ENCODE measurements at places on chromosomes 3 and 15.
A peak's percentile ranks its signal among the peaks of the same experiment; 100 is the strongest.

DNA sequence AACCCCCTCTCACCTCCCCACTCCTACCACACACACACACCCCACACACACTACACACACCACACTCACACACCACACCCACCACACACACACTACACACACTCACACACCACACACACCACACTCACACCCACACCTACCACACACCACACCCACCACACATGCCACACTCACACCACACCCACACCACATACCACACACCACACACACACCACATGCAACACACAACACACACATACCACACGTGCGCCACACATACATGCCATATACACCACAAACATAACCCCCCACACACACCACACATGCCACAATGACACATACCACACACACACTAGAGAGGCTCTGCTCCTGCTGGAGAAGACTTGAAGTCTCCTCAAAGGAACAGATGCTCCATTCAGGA is 5.9 kb upstream of the ITPKA start:
- no peak for DNase-seq
- H3K4me3 ChIP-seq: no peak overlapping the region
- no peaks in the 10 kb centered on the region for H3K27me3 ChIP-seq
- H3K36me3 ChIP-seq: no peaks in the 10 kb centered on the region
- H3K27ac ChIP-seq: no peak overlapping the region

DNA sequence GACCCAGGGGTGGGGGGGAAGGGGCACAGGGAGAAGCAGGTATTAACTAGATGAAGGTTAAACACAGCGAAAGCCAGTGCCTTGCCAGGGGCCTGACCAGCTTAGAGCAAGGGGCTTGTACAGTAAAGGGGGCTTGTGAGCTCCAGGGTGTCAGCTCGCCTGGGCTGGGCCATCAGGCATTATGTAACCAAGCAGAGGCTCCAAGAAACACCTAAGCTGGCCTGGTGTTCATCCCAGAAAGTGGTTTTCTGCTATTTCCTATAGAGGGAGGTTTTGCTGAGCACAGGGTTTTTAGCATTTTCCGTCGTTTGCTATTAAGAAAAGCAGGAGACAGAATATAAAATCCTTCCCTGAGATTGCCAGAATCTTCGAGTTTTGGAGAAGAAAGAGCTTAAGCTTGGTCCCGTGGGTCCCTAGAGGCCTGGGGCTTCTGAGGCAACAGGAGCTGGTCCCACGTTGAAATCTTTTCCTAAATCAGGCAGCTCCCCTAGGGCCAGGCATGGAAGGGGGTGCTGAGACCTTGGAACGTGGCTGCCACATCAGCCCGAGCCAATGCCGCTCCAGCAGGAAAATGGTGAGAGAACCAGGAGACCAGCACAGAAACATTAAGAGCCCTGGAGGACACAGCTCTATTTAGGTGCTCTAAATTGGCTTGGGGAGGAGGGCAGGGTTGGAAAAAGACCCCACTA is 71.4 kb downstream of the ISG20 start:
- no peak overlapping the region for H3K4me3 ChIP-seq
- H3K36me3 ChIP-seq: no peaks in the 10 kb centered on the region
- no peaks in the 10 kb centered on the region for H3K27me3 ChIP-seq
- no peaks in the 10 kb centered on the region for H3K4me1 ChIP-seq

- H3K36me3 ChIP-seq: no peaks in the 10 kb centered on the region
- H3K27me3 ChIP-seq: no peaks in the 10 kb centered on the region
Observed at GRCh38 chr3:13715167-13715954, 164.5 kb downstream of the WNT7A start.

GRCh38 chr3:105807146-105807545 is 61.7 kb downstream of the CBLB start:
- peaks cover 2% of the 10 kb centered on the region for H3K36me3 ChIP-seq
- no peak overlapping the region for H3K4me3 ChIP-seq
- H3K4me1 ChIP-seq: peaks cover 15% of the 10 kb centered on the region
- no peak overlapping the region for H3K27ac ChIP-seq

DNA sequence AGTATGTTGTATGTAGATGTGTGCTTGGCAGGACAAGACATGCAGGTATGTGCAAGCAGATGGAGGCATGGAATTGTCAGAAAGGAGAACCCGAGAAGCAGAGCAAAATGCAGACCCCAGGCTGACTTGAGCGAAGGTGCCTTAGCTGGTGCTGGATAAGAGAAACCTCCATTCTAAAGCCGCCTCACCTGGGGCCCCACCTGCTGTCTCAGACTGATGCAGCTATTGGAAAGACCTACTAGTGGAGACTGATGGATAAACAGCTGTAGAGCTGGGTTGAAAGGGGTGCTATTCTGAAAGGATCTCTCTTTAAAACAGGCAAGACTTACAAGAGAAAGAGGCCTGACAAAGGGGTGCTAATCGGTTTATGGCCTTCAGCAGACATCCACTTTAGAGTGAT is 86.2 kb downstream of the EPHB1 start:
- DNase-seq: no peak
- no peaks in the 10 kb centered on the region for H3K4me1 ChIP-seq
- no peaks in the 10 kb centered on the region for H3K36me3 ChIP-seq
- H3K27me3 ChIP-seq: no peaks in the 10 kb centered on the region

GRCh38 chr15:69820819-69821218 is 276.9 kb downstream of the TLE3 start:
- H3K4me1 ChIP-seq: no peaks in the 10 kb centered on the region
- H3K27ac ChIP-seq: no peak overlapping the region
- no peaks in the 10 kb centered on the region for H3K27me3 ChIP-seq
- peak; percentile 53 for DNase-seq
- no peaks in the 10 kb centered on the region for H3K36me3 ChIP-seq
- no peak overlapping the region for H3K4me3 ChIP-seq

GRCh38 chr3:50478051-50478450 is 25.4 kb downstream of the CACNA2D2 start:
- no peaks in the 10 kb centered on the region for H3K4me1 ChIP-seq
- no peak overlapping the region for H3K27ac ChIP-seq
- H3K36me3 ChIP-seq: no peaks in the 10 kb centered on the region
- H3K27me3 ChIP-seq: no peaks in the 10 kb centered on the region

- H3K36me3 ChIP-seq: no peaks in the 10 kb centered on the region
- DNase-seq: peak; percentile 47
- peaks cover 23% of the 10 kb centered on the region for H3K27me3 ChIP-seq
- H3K4me1 ChIP-seq: peaks cover 3% of the 10 kb centered on the region
- H3K4me3 ChIP-seq: no peak overlapping the region
- no peak overlapping the region for H3K27ac ChIP-seq
Observed at GRCh38 chr3:16177962-16178627, 3.6 kb downstream of the GALNT15 start.

DNA sequence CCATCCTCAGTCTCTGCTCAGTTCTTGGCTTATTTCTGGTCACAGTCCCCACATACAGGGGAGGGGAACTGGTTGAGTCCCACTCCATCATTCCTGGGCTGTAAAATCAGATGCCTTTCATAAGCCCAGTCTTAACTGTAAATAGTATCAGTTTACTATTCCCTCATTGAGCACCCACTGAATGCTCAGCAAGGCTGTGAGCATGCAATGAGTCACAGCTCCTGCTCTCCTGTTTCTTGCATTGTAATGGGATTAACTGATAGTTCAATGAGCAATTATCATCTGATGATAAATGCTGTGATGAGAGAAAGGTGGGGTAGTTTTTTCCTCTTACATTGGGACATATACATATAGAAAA is 113.6 kb upstream of the TPM1 start:
- H3K27ac ChIP-seq: no peak overlapping the region
- H3K27me3 ChIP-seq: no peaks in the 10 kb centered on the region
- DNase-seq: no peak
- no peaks in the 10 kb centered on the region for H3K4me1 ChIP-seq

DNA sequence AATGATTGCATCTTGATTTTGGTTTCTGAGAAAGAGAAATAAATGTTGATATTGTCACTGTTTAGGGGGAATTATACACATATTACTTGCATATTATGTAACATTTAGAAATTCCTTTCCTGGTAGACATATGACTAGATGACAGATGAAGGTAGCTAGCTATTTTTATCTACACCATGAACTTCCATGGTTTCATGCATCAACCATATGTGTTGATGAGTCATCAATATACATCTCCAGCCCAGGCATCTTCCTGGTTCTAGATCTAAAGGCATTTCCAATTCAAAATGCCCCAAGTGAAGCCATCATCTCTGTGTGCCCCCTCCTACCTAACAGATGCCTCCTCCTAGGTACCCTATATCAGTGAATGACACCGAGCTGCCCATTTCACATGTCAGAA is 9.5 kb upstream of the ADAMTSL3 start:
- no peaks in the 10 kb centered on the region for H3K27me3 ChIP-seq
- H3K27ac ChIP-seq: no peak overlapping the region
- no peak overlapping the region for H3K4me3 ChIP-seq
- no peaks in the 10 kb centered on the region for H3K36me3 ChIP-seq
- DNase-seq: no peak

- H3K27ac ChIP-seq: no peak overlapping the region
- no peaks in the 10 kb centered on the region for H3K27me3 ChIP-seq
- no peaks in the 10 kb centered on the region for H3K4me1 ChIP-seq
- peaks cover 27% of the 10 kb centered on the region for H3K36me3 ChIP-seq
- peak; percentile 55 for DNase-seq
Observed at GRCh38 chr15:73265536-73266153, 103.1 kb downstream of the HCN4 start.

- no peak overlapping the region for H3K4me3 ChIP-seq
- no peak overlapping the region for H3K27ac ChIP-seq
- peak; percentile 49 for DNase-seq
- peaks cover 55% of the 10 kb centered on the region for H3K27me3 ChIP-seq
- no peaks in the 10 kb centered on the region for H3K36me3 ChIP-seq
- peaks cover 6% of the 10 kb centered on the region for H3K4me1 ChIP-seq
Observed at GRCh38 chr3:14814411-14814871, 4.3 kb upstream of the FGD5 start.

DNA sequence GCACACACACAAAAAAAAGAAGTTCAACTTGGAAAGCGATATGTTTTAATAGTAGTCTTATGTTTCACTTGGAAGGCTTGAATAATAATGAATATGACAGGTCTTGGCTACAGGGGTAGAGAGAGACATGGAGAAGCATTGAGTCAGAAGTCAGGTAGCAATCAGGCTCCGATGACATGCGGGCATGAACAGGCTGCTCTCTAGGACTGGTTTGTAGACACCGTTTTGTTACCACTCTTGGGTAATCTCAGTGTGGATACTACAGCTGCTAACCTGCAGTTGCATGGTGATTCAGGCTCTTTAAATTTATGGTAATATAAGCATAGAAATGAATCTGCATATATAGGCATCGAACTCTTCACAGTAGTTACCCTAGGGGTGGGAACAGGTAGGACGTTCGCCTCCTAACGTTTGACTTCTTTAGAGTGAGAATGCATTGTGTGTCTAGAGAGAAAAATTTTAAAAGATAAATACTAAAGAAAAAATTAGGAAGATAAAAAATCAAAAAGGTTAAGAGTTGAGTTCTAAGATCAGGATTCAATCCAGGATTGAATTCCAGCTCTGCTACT is 241.6 kb upstream of the KBTBD8 start:
- no peaks in the 10 kb centered on the region for H3K36me3 ChIP-seq
- no peaks in the 10 kb centered on the region for H3K27me3 ChIP-seq
- no peak overlapping the region for H3K27ac ChIP-seq
- H3K4me3 ChIP-seq: no peak overlapping the region

DNA sequence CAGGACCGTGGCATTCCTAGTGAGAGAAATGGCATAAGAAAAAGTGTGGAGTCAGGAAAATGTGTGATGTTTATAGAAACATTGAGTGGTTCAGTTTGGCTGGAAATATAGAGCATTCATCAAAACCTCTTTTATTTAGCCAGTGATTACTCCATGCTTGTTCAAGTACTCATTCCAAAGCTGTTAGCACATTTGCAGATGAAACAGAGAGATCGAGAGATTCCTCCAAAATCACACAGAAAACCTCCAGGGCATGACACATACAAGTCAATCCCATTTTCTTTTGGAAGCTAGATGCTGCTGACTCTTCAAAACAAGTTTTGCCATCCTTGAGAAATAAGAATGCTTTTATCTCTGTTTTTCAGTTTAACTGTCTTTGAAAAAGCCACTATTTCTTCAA is 11.5 kb upstream of the MB21D2 start:
- H3K27me3 ChIP-seq: no peaks in the 10 kb centered on the region
- H3K4me1 ChIP-seq: no peaks in the 10 kb centered on the region
- H3K27ac ChIP-seq: no peak overlapping the region
- no peaks in the 10 kb centered on the region for H3K36me3 ChIP-seq

- H3K36me3 ChIP-seq: peaks cover 2% of the 10 kb centered on the region
- H3K27me3 ChIP-seq: no peaks in the 10 kb centered on the region
- H3K4me3 ChIP-seq: no peak overlapping the region
- H3K4me1 ChIP-seq: peaks cover 16% of the 10 kb centered on the region
- no peak for DNase-seq
- no peak overlapping the region for H3K27ac ChIP-seq
Observed at GRCh38 chr3:15306979-15307359, 25.4 kb downstream of the SH3BP5 start.

GRCh38 chr3:87336761-87337160 is 60.4 kb upstream of the POU1F1 start:
- no peak for DNase-seq
- H3K4me3 ChIP-seq: no peak overlapping the region
- H3K27ac ChIP-seq: no peak overlapping the region
- H3K27me3 ChIP-seq: no peaks in the 10 kb centered on the region
- H3K4me1 ChIP-seq: no peaks in the 10 kb centered on the region

- no peak overlapping the region for H3K4me3 ChIP-seq
- no peak overlapping the region for H3K27ac ChIP-seq
- DNase-seq: no peak
- no peaks in the 10 kb centered on the region for H3K36me3 ChIP-seq
- peaks cover 3% of the 10 kb centered on the region for H3K4me1 ChIP-seq
- no peaks in the 10 kb centered on the region for H3K27me3 ChIP-seq
Observed at GRCh38 chr15:76988867-76989780, 5.8 kb upstream of the PSTPIP1 start.

GRCh38 chr15:74420193-74420905 is 13.4 kb downstream of the SEMA7A start:
- H3K4me1 ChIP-seq: no peaks in the 10 kb centered on the region
- no peak for DNase-seq

DNA sequence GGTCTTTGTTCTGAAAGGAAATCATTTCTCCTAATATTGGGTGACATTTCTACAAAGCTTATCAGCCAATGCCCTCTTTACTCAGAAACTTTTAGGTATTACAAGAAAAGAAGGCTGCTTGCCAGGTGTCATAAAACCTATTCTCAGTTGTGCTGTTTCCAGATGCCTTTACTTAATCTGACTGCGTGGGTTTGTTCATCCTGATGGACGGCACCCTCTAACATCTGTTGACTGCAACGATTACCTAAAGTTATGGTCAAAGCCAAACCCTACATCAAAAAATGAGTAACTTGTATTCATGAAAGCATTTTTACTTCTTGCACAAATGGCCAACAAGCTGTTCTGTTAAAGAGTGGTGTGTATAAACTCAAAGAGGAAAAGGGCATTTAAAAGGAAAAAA is 207.7 kb upstream of the PDZRN3 start:
- no peak overlapping the region for H3K4me3 ChIP-seq
- no peaks in the 10 kb centered on the region for H3K27me3 ChIP-seq
- no peak overlapping the region for H3K27ac ChIP-seq
- DNase-seq: no peak

GRCh38 chr15:42848846-42849245 is 71.7 kb downstream of the TTBK2 start:
- H3K4me3 ChIP-seq: no peak overlapping the region
- DNase-seq: no peak
- H3K27ac ChIP-seq: no peak overlapping the region
- H3K36me3 ChIP-seq: peaks cover 4% of the 10 kb centered on the region

- H3K27ac ChIP-seq: no peak overlapping the region
- H3K36me3 ChIP-seq: no peaks in the 10 kb centered on the region
- peaks cover 15% of the 10 kb centered on the region for H3K4me1 ChIP-seq
Observed at GRCh38 chr15:85430406-85431204, 50.2 kb downstream of the AKAP13 start.

Measured in small intestine (tissue), 16 donors.